ENCODE measurements at places on chromosomes 5 and 9.

DNA sequence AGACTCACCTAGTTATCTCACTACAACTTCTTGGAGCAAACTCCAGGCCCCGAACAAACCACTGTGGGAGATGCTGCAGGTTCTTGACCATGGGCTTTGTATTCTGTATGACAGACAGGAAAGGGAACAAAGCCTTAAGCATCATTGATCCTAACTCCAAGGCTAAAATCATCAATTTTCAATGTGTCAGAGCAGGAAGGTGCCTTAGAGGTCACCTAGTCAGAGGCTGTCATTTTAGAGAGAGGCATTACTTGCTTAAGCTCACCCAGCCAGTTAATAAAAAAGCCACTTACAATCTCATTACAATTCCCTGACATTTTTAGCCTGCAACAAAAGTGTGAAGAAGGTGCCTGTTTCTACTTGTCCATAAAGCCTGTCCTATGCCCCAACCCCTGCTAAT, 272.7 kb downstream of the FAM114A2 start:
- no peak for DNase-seq

DNA sequence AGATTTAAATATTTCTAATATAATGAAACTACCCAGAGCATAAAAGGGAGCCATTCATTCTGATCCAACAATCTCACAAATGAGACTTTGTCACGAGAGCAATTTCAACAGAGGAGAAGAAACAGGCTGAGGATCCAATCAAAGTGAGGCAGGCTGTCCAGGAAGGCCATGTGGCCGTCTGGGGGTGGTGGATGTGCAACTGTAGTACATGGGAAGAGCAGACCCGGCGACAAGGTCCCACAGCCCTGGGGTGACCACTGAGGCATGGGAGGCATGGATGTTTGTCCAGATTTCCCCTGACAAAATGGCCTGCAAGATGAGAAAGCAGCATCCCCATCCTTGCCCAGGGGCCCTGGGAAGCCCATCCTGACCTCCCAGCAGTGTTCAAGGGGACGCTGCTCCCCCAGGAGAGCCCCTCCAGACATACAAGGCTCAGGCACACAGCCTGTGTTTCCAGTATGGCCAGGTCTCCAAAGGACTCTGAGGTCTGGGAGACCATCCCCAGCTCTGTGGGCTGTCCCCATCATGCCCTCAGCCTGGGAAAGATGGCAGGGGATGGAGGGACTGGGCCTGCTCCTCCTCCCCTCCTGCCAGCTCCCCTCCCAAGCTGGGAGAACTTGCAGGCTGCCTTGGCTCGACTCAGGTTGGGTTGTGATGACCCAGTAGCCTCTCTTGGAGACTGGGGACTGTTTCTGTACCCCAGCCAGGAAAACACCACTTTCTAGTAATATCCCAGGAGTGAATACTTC, 27.5 kb upstream of the FCN2 start:
- no peak for DNase-seq

DNA sequence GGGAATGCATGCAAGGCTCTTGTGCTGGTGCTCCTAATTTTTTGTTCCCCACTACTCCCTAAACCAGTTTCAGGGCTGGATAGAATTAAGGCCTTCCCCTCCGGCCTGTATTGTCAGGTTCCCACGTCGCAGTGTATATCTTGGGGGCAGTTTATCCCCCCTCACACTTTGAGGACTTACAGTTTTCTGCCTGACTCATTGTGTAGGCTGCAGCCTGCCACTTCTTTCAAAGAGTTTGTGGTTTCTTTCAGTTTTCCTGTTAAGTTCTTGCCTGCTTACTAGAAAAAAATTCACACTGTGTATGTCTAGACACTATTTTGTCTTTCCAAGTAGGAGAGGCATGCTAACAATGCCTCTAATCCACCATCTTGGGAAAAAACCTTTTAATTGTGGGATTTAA, 28.4 kb upstream of the BTNL3 start:
- DNase-seq = peak; percentile 12

GRCh38 chr9:128412120-128412790, 8.4 kb upstream of the CERCAM start:
- no peak for DNase-seq

- DNase-seq = no peak
Measured at GRCh38 chr5:179609834-179610108, 13.7 kb downstream of the HNRNPH1 start.

GRCh38 chr5:38557308-38557710, 863 bp upstream of the LIFR start:
- DNase-seq = peak; percentile 33

GRCh38 chr5:115262011-115262320, 711 bp downstream of the PGGT1B start:
- peak; percentile 7 for DNase-seq
